Activated T-cell treated with anti-CD3 and anti-CD28 coated beads, Interleukin-2, amount 50 U/mL, for 48 hours (primary cell): ENCODE measurements at places on chromosomes 2 and 18.

DNA sequence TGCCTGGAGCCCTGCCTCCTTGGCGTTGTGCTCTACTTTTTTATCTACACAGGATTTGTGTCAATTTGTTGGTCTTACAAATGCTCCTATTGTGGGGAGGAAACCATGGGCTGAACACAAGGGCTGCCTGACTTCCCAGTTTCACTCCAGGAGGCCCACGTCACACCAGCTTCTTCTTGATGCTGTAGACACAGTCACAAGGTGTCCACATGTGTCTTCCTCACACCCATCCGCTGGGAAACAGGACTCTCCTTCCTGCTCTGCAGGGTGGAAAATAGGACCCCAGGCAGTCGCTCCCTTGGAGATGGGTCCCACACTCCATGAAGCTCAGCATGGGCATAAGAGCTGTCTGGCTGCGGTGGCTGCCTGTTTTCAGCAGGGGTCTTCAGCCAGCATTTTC lies 468.2 kb downstream of the EPHA4 start:
- no peak for DNase-seq

- no peak for DNase-seq
These were observed 32.8 kb downstream of the MSH6 start for GRCh38 chr2:47815764-47816163.

GRCh38 chr2:100016756-100017155 lies 125.6 kb downstream of the AFF3 start:
- no peak for DNase-seq

- DNase-seq = no peak
These were observed 122.6 kb downstream of the WDPCP start for GRCh38 chr2:63465633-63466032.

DNA sequence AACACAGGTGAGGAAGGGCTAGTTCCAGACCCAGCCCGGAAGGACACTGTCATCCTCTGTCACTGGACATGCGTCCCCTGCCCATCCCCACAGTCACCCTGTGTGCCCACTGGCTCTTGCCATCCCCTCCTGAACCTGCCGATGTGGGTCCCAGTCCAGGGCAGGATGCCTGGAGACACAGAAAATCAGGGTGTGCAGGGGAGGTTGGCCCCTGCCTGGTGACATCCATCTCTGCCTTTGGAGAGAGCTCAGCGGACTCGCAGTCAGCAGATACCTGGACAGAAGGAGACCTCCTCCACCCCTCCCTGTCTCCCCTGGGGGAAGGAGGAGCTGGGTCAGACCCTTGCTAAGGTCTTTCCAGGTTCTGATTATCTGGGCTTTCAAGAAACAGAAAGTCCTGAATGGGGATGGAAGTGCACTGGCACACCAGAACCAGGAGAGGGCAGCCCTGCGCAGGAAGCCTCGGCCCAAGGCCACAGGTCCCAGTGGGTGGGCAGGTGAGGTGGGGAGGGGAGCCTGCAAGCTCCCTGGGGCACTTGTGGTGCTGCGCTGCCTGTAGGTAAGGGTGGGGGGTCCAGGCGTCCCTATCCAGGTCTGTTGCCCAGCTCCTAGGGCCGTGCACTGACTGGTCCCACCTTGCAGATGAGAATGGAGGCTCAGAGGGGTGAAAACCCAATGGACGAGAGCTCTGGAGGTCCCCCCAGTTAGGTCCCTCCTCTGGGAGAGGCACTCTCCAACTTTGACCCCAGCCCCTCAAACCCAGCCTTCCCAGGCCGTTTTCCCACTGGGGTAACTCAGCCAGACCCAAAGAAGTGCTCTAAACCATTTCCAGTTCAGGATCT lies 9.7 kb upstream of the OTOS start:
- peak; percentile 59 for DNase-seq

GRCh38 chr2:84959566-84960506 lies 11.1 kb upstream of the KCMF1 start:
- DNase-seq = no peak

DNA sequence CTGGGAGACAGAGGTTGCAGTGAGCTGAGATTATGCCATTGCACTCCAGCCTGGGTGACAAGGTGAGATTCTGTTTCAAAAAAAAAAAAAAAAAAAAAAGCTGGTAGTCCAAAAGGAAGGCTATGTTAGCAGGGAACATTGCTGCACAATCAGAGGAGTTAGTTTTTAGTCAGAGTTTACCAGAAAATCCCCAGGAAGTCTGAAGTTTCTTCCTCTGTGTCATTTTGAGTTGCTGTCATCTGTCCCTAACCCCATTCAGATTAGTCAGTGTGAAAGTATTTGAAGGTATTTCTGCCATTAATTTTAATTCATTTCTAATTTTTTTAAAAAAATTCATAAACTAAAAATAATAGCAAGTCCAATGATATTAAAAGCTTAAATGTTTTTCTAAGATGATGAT lies 33.5 kb upstream of the CERS6 start:
- DNase-seq = no peak

- no peak for DNase-seq
These were observed 76.0 kb upstream of the ASB18 start for GRCh38 chr2:236340251-236340650.

GRCh38 chr2:170715932-170716777 lies 1.0 kb downstream of the SP5 start:
- DNase-seq = peak; percentile 27

DNA sequence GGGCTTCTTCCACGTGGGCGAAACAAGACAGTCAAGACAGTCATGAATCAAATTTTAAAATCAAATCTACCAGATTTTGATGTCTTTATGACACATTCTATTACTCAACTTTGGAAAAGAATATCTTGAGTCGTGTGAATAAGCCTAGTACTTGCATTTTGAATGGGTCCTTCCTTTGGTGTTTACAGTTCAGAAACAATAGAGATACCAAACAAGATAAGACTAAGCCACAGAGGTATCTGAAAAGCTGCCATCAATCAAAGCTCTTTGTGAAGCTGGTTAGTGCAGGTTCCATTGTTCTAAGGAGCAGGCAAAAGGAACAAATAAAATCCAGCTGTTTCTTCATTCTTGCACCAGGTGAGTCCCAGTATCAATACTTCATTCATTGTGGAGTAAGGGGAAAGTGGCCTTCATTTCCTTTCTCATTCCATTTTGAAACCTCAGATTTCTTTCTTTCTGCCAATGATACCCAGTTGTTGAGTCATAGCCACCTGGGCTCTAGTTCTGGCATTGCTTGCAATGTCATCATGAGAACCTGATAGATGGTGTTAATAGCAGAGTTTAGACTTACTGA lies 151.7 kb upstream of the L3MBTL4 start:
- no peak for DNase-seq

- DNase-seq = no peak
These were observed 141.2 kb downstream of the TRIB2 start for GRCh38 chr2:12857891-12858290.

GRCh38 chr18:57923611-57924010 lies 120.4 kb upstream of the NEDD4L start:
- no peak for DNase-seq

GRCh38 chr18:72542342-72542741 lies 1.8 kb downstream of the CBLN2 start:
- peak; percentile 18 for DNase-seq

DNA sequence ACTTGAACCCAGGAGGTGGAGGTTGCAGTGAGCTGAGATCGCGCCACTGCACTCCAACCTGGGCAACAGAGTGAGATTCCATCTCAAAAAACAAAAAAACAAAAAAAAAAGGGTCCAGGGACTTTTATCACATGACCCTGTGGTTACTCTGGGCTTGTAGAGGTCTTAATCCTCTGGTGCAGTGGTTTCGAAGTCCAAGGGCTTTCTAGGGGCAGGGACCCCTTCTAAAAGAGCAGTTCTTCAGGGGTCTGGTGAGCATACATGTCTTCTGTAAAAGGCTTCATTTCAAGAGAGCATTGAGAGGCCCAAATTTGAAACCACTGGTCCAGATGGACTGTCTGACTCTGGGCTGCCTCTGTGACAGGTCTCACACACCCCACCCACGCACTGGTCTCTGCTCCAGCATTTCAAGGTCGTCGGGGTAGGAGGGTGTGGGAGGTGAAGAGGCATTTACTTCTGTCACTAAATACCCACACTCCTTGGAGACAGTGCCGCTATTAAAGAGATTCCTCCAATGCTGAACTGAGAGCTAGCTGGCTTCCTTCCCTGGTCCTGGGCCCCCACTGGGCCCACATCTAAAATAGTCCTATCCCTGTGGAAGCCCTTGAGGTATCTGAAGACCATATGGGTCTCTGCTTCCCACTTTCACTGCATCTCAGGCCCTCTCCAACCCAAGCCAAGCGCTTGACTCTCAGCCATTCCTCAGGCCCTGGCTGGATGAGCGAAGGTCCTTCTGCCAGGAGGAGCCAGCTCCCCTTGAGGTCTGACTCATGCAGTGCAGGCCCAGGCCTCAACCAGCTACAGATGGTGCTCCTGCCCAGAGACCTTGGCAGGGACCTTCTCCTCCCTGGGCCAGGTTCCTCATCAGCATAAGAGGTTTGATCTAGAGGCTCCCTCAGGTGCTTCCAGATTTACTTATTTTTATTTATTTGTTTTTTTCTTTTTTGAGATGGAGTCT lies 44.8 kb downstream of the PAX8 start:
- no peak for DNase-seq

- no peak for DNase-seq
These were observed 61.2 kb upstream of the CUL3 start for GRCh38 chr2:224646242-224646846.

DNA sequence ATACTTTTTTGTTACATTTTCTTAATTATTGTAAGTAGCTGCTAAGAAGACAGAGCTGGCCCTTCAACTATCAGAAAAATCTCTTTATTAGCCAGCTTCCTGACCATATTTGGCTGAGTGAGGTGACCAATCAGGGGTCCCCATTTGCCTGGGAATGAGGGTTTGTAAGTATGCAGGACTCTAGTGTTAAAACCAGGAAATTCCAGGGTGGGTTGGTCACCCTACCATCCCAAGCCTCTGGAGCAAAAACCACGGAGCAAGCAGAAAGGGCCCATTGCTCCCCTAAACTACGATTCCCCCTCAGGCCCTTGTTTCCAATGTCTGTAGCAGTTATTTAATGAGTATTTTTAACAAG lies 165.6 kb upstream of the NCKAP5 start:
- no peak for DNase-seq

GRCh38 chr2:48406116-48406515 lies 123.8 kb upstream of the STON1 start:
- DNase-seq = no peak

GRCh38 chr2:225737556-225737955 lies 338.0 kb downstream of the NYAP2 start:
- DNase-seq = no peak

DNA sequence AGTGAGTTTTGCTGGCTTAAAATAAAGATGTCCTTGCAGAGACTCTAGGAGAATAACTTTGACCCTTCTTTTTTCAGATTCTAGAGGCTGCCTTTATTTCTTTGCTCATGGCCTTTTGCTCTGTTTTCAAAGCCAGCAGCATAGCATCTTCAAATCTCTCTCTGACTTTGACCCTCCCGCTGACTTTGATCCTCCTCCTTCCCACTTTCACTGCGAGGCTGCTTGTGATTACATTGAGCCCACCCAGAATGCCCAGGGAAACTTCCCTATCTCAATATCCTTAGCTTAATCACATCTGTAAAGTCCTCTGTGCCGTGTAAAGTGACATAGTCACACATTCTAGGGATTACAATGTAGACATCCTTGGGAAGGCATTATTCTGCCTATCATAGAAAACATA lies 23.9 kb downstream of the TACR1 start:
- DNase-seq = no peak

GRCh38 chr2:154480521-154480920 lies 218.0 kb upstream of the KCNJ3 start:
- DNase-seq = no peak

DNA sequence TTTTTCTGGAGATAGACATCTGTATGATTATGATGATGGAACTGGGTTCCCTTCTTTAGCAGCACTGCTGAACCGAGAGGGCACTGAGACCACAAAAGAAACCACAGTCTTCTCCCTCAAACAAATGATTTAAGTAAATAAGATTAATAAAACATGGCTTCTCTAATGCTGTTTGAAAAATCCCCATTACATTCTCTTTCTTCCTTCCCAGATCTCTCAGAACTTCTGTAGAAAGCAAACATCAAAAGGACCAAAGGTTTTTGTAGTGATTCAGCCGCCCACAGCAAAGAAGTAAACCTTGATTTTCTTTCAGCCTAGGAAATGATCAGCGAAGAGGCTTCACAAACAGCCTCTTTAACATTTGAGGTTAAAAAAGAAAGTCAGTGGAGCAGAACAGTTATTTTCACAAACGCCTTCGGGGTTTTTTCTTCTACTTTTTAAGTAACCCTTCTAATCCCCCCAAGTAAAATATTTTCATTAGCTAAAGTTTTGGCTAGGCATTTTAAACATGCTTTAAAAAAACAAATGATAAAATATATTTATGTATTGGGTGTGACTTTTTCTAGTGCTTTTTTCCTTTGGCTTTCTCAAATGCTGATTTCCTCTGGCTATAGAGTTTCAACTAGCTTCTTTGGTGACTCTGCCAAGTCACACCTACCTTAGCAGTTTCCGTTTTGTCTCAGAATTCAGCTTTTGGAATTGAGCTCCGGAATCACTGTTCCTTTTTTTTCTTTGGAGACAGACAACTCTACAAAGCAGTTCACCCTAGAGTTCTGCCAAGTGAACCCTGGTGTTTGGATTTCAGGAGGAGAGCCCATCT lies 89.6 kb downstream of the UPP2 start:
- DNase-seq = peak; percentile 23

GRCh38 chr18:46321955-46322354 lies 217.8 kb downstream of the HAUS1 start:
- DNase-seq = no peak

GRCh38 chr2:192827735-192828134 lies 633.0 kb upstream of the TMEFF2 start:
- no peak for DNase-seq

DNA sequence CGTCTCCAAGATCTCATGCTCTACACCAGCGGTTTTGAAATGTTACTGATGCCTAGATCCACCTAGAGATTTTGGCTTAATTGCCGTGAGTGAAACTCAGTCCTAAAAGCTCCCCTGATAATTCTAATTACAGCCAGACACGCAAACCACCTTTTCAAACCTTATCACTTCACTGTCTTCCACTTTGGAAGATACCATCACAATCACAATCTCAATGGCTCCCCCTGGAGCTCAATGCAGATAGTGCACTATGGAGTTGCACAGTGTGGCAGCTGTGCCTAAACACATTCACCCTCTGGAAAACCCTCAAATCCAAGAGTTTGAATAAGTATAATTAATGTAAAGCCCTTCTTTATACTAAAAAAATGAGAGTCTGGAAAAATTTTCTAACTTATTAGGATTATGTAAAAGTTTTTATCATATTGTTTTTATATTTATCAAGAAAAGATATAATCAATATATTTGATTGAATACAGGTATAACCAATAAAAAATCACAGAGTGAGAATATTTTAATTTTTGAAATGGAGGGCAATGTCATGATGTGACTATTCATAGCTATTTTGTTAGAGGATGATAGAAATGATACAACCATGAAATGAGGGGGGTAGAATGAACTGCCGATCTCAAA lies 102.9 kb upstream of the SLC8A1 start:
- peak; percentile 64 for DNase-seq

GRCh38 chr18:23210526-23210925 lies 75.2 kb downstream of the CABLES1 start:
- no peak for DNase-seq

- no peak for DNase-seq
These were observed 130.3 kb upstream of the LHCGR start for GRCh38 chr2:48885841-48886240.

- no peak for DNase-seq
These were observed 57.1 kb upstream of the TWIST2 start for GRCh38 chr2:238790833-238791230.

GRCh38 chr2:242017086-242017485 lies 147.6 kb downstream of the RTP5 start:
- no peak for DNase-seq
